Thoracic aorta (tissue), 2 donors: ENCODE measurements at places on chromosomes 12 and 14. TPM values are rescaled to one million over a fixed set of nuclear protein-coding genes. Genes with fewer than 3 reads are reported as not detected.

DNA sequence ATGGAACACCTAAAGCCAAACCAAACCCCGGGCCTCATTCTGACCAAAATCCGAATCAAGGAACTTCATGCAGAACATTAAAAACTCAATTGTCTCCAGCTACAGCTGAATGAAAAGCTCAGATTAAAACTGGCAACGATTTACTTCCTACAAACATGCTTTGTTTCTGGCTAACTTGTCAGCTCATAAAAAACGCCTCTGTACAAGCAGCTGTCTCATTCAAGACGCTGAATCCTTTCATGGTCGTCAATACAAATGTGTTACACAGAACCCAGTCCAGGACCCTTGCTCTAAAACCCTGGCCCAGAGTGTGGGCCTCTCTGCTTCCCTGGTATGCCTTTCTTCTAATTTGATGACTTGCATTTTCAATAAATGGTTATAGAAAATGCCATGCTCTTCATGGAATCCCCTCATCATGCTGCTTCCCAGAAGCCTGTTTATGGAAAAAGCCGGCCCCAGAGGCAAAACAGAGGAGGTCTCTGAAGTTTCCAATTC is 183.1 kb downstream of the PHLDA1 start:
- no peaks in the 10 kb centered on the region for H3K27me3 ChIP-seq
- no peak for DNase-seq
- no peak overlapping the region for H3K4me3 ChIP-seq
- peaks cover 13% of the 10 kb centered on the region for H3K4me1 ChIP-seq
- H3K27ac ChIP-seq: no peak overlapping the region
- H3K36me3 ChIP-seq: no peaks in the 10 kb centered on the region

GRCh38 chr12:78683031-78683430 is 181.5 kb upstream of the SYT1 start:
- no peak for DNase-seq
- no peaks in the 10 kb centered on the region for H3K4me1 ChIP-seq
- H3K4me3 ChIP-seq: no peak overlapping the region

DNA sequence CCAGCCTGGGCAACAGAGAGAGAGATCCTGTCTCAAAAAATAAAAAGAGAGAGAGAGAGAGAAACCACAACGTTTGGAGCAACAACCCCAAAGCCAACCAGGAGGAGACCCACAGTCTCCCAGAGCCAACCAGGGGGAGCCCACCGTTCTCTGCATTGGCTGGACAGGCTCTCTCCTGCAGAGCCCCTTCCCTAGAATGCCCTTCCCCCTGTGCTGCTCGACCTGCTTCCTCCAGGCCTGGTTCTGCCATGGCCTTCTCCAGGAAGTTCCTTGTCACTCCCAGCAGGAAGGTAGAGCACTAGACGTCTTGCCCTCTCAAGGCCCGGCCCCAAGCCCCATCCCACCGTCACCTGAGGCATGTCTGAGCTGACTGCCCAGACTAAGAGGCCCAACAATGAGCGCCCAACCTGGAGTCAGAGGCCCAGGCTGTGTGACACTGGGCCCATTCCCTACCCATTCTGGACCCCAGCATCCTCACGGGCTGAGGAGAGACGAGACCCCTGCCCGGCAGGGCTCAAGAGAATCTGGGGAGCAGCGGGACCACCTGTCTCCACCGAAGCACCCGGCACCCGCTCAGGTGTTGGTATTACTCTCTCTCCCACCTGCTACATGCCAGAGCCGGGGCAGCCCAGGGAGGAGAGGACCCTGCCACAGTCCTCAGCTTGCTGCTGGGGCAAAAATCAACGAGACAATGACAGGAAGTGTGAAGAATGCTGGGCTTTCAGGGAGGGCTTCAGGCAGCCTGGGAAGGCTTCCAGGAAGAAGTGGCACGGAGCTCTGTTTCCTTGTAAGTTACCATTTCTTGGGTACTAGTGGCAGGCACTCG is 61.2 kb downstream of the DIO3 start:
- no peak overlapping the region for H3K4me3 ChIP-seq
- no peak overlapping the region for H3K27ac ChIP-seq
- H3K27me3 ChIP-seq: no peaks in the 10 kb centered on the region
- no peak for DNase-seq
- H3K36me3 ChIP-seq: no peaks in the 10 kb centered on the region
- H3K4me1 ChIP-seq: no peaks in the 10 kb centered on the region

DNA sequence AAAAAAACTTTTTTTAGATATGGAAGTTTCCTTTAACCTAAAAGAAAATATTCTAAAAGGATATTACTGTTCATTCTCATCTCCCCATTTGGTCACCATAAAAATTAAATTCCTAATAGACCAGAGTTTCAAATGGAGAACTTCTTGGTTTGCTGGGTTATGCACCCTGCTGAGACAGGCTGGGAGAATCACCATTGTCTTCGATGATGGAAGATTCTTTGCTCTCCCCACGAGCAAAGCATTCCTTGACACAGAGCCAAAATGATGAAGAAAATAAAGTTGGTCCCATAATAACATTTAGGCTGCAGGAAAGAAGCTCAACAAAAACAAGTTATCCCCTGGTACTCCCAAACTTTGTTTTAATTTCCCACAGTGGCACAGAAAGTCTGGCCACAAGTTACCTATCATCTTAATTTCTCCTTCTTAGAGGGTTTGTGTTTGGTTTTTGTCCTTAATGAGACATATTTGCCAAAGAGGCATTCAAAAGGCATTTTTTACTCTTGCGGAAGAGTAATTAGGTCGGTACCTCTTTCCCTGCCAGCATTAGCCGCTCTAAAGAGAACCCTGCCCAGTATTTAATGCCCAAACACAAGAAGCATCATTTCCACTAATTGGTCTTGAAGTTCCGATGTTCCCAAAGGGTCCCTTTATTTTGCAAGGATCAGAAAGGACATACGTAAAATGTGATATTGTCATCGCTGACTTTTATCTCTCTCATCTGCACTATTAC is 4.8 kb downstream of the DIO2 start:
- H3K27me3 ChIP-seq: no peaks in the 10 kb centered on the region
- DNase-seq: no peak
- H3K4me3 ChIP-seq: no peak overlapping the region
- H3K4me1 ChIP-seq: no peaks in the 10 kb centered on the region
- H3K36me3 ChIP-seq: no peaks in the 10 kb centered on the region
- no peak overlapping the region for H3K27ac ChIP-seq

DNA sequence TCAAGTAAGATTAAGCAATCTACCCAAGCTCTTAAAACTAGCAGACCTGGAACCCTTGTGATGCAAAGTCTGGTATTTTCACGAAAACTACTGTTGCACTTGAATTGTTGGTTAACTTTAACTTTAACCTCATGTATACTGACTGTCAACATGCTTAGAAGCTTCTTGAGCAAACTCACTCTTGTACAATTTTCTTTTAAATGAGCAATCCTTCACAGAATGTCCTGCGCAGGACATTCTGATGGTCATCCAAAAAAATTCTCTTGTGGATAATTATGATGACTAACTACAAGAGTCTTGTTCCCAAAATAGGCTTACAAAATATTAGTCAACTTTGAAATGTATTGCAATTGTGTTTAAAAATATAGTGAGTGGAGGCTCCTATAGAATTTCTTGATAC is 54.0 kb upstream of the PDE3A start:
- no peak for DNase-seq
- no peaks in the 10 kb centered on the region for H3K36me3 ChIP-seq

DNA sequence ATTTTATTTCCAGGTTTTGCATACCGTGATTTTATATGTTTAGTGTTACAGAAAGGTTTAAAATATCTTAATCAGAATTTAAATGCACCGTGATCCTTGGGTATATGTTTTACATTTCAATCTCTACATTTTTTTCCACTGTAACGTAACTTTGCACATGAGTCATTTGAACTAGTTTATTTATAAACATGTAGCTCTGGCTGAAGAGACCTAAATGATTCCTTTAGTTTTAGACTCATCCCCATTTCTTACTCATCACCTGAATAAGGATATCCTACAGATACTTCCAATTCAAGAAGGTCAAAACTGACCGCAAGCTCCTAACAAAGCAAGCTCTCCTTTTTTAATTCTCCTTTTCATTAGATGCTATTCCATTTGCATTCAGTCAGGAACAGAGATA is 42.7 kb upstream of the SLC6A15 start:
- no peak overlapping the region for H3K27ac ChIP-seq
- H3K4me1 ChIP-seq: no peaks in the 10 kb centered on the region
- no peaks in the 10 kb centered on the region for H3K27me3 ChIP-seq
- H3K4me3 ChIP-seq: no peak overlapping the region
- H3K36me3 ChIP-seq: no peaks in the 10 kb centered on the region

GRCh38 chr12:82082501-82082900 is 275.7 kb downstream of the CCDC59 start:
- no peaks in the 10 kb centered on the region for H3K36me3 ChIP-seq
- no peaks in the 10 kb centered on the region for H3K27me3 ChIP-seq
- H3K4me1 ChIP-seq: no peaks in the 10 kb centered on the region
- no peak overlapping the region for H3K27ac ChIP-seq
- no peak for DNase-seq

- no peak for DNase-seq
- H3K4me3 ChIP-seq: no peak overlapping the region
- no peaks in the 10 kb centered on the region for H3K4me1 ChIP-seq
Observed at GRCh38 chr14:85057221-85057620, 472.7 kb upstream of the FLRT2 start.

GRCh38 chr12:26185532-26186320 is 9.6 kb upstream of the SSPN start:
- no peak overlapping the region for H3K4me3 ChIP-seq
- no peak overlapping the region for H3K27ac ChIP-seq
- H3K4me1 ChIP-seq: no peaks in the 10 kb centered on the region
- H3K36me3 ChIP-seq: no peaks in the 10 kb centered on the region
- H3K27me3 ChIP-seq: no peaks in the 10 kb centered on the region
- no peak for DNase-seq

DNA sequence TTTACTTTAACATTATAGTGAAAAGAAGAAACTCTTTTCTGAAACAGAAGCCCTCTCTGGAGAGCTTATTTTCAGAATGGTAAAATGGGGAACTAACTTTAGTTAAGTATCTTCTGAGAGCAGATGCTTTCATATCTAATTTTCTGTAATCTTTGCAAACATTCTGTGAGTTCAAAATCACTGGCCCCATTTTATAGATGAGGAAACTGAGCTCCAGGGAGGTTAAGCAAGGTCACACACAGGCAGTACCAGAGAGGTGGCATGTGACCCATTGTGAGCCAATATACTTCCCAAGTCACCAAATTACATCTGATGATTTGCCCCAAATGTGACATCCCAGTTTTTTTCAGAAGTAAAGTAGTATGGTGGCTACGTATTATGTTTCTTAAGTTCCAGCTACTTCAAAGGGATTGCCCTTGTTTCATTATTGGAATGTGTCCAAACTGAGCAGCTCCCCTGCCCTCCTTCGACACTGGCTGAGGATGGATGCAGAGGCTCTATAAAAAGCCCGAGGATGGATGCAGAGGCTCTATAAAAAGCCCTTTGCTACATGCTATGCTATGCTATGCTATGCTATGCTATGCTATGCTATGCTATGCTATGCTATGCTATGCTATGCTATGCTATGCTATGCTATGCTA is 36.2 kb upstream of the NUDT4 start:
- H3K27me3 ChIP-seq: no peaks in the 10 kb centered on the region
- H3K27ac ChIP-seq: no peak overlapping the region
- no peak for DNase-seq
- H3K4me1 ChIP-seq: no peaks in the 10 kb centered on the region
- H3K36me3 ChIP-seq: no peaks in the 10 kb centered on the region
- no peak overlapping the region for H3K4me3 ChIP-seq

DNA sequence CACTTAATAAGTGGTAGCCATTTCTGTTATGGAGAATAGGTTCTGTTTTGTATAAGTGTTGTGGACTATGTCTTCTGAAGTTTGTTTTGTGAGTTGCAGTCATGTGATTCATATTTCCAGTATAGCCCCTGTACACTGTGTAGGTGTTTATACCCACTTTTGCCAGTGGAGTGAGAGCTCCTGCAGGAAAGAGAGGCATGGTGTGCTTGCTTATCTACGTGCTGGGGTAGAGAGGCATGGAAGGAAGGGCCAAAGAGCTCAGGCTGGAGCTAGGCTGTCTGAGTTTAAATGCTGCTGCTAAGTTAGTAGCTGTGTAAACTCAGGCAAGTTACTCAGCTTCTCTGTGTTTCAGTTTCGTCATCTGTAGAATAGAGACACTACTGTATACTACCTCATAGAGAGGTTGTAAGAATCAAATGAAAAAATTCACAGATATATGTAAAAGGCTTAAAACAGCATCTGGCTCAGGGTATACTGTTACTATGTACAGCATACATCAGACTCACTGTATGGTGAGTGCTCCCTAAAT is 88.2 kb upstream of the SLC38A2 start:
- H3K27ac ChIP-seq: peak overlapping the region; percentile 61
- peaks cover 55% of the 10 kb centered on the region for H3K4me1 ChIP-seq
- H3K36me3 ChIP-seq: no peaks in the 10 kb centered on the region
- no peaks in the 10 kb centered on the region for H3K27me3 ChIP-seq

DNA sequence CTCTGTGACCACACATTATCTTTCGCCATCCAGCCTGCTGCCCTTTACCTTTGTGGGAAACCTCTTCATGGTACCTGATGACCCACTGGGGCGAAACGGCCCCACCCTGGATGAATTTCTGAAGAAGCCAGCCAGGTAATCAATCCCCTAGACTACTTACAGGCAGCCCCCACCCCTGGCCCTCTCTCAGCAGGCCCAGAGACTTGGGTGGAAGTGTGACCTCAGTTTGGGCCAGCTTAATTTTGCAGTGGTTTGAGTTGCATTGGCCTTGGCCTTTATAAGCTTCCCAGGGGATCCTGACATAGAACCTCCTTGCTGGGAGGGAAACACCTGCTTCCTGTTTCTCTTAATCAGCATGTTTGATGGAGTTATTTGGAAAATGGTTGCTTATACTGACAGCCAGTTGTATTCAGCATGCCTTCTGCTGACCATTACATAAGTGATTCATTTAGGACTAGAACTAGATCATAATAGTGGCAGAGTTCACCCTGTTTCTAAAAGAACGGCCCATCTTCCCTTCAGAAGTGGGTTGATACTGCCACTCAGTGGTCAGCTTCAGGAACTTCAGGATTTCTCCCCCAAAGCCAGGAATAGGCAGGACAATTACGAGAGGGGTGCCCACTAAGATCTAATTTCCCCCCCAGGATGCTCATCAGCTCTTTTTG is 6.1 kb downstream of the SDR39U1 start:
- no peaks in the 10 kb centered on the region for H3K27me3 ChIP-seq
- H3K27ac ChIP-seq: no peak overlapping the region
- peaks cover 61% of the 10 kb centered on the region for H3K36me3 ChIP-seq
- H3K4me1 ChIP-seq: peaks cover 2% of the 10 kb centered on the region

EFS gene
- 23.3 TPM for total RNA-seq

USP5 gene
- total RNA-seq: 62.7 TPM

TAS2R20 gene
- 1.8 TPM for total RNA-seq
